Activated T-helper 1 cell treated with Interleukin-2 at 50 U/mL for 16 hours (primary cell): ENCODE measurements at places on chromosomes 12 and 14.

GRCh38 chr12:85394809-85395208, 114.8 kb downstream of the ALX1 start:
- DNase-seq, result no peak

GRCh38 chr12:79082595-79082994, 218.0 kb downstream of the SYT1 start:
- DNase-seq, result no peak

DNA sequence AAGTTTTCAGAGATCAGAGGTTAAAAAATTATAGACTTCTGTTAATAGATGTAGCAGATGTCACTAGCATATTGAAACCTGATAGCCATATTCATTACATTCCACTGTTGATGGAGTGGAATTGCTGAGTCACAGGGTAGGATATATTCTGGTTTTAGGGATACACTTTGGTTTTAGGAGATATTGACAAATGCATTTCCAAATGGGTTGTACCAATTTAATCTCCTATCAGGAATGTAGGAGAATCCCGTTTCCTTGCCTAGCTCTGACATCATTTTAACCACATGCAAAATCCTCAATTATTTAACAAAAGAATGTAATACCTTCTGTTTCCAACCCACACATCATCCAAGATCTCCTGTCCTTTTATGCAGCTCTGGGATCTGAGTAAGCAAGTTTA, 30.7 kb upstream of the ESR2 start:
- no peak for DNase-seq

DNA sequence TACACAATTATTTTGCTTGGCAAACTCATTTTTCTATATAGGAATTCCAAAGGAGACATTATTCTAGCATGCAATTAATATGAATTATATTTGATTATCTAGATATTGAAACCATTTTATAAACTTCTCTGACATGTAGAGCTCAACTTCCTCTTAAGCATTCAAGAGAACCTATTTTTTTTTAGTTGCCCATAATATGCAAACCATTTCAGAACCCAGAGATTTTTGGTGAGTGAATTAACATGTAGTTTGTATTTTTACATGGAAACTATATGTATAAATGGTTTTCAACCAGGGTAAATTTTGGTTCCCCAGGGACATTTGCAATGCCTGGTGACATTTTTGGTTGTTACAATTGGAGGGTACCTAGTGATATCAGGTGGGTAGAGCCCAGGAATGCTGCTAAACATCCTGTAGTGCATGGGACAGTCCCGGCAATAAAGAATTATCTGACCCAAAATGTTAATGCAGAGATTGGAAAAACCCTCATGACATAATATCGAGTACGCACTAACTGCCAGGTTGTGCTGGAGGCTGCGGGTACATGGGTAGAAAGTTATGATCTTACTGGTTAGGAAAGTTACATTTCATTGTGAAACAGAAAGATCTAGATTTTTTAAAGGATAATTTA, 338.9 kb upstream of the GARIN2 start:
- DNase-seq, result no peak

- no peak for DNase-seq
These were observed 153.6 kb upstream of the FKBP4 start for GRCh38 chr12:2641207-2641606.

- DNase-seq, result no peak
These were observed 54.3 kb upstream of the TMCC3 start for GRCh38 chr12:94704452-94705306.

GRCh38 chr12:28235015-28235414, 44.8 kb downstream of the CCDC91 start:
- no peak for DNase-seq

DNA sequence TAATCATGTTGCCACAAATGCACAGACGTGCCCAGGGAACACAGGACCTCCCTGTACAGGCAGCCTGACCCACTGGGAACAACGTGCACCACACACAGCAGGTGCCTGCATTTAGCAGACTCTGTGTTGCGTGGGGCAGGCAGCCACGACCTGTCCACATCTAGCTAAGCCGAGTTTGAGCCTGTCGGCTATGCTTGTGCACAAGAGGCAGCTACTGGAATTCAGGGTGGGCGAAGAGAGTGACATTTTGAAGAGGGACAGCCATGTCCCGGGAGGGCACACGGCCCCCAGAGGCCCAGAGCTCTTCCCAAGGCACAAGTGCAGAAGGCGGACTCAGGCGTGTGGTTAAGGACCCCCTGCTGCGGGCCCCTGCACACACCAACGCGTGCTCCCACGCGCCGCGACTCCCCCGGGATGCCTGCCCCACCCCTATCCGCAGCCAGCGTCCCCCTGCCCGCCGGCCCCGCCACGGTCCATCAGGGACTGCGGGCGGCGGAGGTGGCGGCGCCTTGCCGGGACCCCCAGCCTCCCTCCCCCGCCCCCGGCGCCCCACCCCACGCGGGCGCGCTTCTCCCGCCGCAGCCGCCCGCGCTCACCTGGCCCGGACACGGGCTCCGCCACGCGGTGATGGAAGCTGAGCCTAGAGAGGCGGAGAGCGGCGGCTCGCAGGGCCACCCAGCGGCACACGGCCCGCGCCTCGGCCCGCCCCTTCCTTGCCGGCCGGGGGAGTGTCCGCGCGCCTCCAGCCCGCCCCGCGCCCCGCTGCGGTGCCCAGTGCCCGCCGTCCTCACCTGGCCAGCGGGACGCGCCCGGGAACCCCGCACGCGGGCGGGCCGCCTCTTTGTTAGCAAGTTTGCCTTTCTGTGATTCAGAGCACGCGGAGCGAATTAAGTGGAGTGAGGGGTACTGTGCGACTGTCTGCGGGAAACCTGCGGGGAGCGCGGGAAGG, 125.3 kb upstream of the PRMT8 start:
- no peak for DNase-seq

- no peak for DNase-seq
These were observed 290.9 kb downstream of the PPFIA2 start for GRCh38 chr12:81468206-81468605.

GRCh38 chr12:9345171-9345570, 137.0 kb upstream of the PZP start:
- DNase-seq, result no peak

GRCh38 chr12:6952121-6952862, 1.1 kb downstream of the PTPN6 start:
- no peak for DNase-seq

GRCh38 chr14:81971911-81972310, 438.3 kb upstream of the SEL1L start:
- DNase-seq, result no peak

- DNase-seq, result no peak
These were observed 582.1 kb upstream of the MGAT4C start for GRCh38 chr12:86838260-86838659.

GRCh38 chr14:20679907-20680306, 4.5 kb upstream of the RNASE4 start:
- DNase-seq, result no peak

DNA sequence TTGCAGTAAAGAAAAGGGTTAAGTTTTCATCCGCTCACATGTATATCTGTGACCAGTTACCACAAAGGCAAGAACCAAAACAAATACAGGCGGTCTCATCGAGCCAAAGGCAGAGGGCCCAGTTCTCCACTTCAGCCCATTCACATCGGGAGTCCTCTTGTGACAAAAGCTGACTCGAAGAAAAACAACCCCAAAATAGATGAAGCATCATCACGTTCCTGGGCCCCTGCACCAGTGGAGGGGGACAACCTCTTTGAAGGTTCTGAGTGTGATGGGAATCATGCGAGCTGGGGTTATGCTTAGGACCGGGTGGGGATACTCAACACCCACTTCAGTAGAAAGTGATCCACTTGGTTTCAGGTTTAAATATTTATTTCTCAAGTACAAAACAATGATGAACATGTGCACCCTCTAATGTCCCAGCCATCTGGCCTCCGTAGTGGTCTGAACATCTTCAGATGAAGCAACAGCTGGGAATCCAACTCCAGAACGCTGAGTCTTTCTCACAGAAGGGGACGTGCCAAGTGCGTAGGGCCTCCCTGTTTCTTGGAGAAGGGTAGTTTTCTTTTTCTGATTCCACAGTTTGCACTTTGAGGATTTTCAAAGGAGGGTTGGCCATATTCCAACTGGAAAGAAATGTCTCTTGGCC, 8.4 kb downstream of the GSC start:
- no peak for DNase-seq
